ENCODE measurements at places on chromosomes 16 and 17.

GRCh38 chr17:79950751-79951150 lies 84.9 kb downstream of the TBC1D16 start:
- no peak for DNase-seq

- no peak for DNase-seq
These were observed 38.8 kb downstream of the MAF start for GRCh38 chr16:79561729-79562128.

DNA sequence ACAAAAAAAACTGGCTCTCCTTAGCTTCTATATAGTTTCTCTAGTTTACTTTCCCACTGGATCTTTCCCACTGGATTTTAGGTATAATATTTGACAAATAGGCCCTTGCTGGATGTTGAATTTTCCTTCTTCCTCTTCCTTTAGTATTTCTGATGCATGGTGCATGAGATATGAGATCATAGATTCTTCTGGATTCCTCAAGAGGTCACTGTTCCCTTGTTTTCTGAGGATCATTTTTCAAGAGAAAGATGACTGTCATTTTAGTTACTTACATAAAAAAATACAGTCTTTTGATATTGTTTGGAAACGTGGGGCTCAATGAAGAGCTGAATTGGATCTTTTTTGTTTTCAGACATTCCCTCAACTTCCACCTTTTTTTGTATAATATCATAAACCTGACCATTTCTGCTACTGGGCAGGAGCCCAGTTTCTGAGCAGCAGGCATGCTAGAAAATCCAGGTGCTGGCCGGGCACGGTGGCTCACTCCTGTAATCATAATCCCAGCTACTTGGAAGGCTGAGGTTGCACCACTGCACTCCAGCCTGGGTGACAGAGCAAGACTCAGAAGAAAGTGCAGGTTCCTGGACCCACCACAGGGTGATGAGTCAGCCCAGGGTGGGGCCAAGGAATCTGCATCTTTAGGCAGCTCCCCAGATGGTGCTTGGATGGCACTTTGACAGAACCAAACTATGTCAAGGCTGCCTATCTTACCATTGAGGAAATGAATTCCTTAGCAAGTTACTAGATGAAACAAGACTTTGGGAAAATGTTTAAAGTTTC lies 70.3 kb downstream of the SDR42E1 start:
- no peak for DNase-seq

DNA sequence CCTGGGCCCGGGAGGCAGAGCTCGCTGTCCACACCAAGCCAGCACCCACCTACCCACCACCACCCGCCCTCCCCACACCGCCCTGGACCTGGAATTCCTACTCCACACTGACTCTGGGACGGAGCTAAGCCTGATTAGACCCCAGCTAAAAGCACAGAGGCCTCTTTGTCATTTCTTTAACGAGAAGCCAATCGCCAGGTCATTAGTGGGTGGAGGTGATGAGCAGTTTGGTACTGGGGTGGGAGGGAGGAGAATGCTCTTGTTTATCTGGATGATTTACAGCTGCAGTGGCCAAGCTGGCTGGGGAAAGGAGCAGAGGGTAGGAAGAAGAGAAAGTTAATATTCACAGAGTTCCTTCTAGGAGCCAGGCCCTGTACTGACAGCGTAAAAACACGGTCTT lies 6.0 kb upstream of the BHLHA9 start:
- DNase-seq: no peak

DNA sequence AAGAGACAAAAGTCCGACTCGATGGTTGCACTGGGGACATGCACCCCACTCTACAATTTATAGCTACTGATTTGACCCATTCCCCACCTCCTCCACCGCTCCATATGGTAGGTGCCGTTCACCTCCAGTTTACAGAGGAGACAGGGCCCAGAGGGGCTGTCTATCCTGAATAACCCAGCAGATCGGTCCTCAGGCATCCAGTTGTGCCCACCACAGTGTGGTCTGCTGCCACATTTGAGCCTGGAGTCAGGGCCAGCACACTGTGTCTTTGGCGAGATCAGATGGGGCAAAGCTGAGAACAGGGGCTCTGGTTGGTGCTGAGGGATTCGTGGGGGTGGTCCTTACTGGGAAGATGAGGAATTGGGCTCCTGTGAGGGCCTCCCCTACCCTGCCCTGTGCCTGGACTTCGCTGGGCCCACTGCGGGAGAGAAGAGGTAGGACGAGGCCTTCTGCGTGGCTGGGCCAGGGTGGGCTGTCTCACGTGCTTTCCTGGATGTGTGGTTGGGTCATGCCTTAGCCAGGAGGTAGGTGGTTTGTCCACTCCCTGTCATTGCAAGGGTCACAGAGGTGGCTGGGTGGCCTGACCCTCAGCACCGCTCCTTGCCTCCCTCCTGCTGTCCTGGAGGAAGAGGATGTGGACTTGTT lies 2.8 kb downstream of the ADCY7 start:
- DNase-seq: no peak

DNA sequence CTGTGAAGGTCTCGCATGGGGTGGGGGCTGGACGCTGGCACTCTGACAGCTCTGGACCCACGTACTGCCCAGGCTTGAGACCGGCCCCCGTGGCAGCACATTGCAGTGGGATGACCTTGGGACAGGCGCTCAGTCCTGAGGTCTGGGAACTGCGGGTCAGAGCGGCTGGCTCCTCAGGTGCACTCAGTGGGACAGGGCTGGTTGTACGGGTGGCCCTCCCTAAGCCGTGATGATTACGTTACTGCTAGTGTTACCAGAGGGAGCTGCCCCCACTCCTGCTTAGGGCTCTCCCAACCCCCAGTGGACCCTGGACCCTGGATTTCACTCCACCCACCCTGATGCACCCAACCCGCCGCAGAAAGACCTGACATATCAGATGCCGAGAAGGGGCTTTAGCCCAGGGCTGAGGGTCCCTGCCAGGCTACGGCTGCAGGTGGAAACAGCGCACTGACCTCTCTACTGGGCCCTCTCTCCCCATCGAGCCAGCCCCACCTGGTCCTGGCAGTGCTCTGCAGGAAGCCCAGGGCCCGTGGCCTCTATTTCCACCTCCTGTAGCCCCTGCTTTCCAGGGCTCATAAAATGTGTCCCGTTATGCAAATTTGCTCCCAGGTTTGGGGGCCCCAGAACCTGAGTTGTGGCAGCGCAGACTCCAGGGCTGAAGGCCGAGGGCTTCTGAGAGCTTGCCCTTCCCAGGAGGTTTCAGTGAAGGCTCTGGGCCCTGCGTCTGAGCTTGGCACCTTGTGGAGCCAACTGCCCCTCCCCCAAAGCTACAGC lies 77.2 kb downstream of the RTN4RL1 start:
- DNase-seq: no peak

- no peak for DNase-seq
These were observed 42.5 kb upstream of the TANC2 start for GRCh38 chr17:62923258-62924150.

GRCh38 chr17:46009681-46010596 lies 10.9 kb downstream of the STH start:
- no peak for DNase-seq

DNA sequence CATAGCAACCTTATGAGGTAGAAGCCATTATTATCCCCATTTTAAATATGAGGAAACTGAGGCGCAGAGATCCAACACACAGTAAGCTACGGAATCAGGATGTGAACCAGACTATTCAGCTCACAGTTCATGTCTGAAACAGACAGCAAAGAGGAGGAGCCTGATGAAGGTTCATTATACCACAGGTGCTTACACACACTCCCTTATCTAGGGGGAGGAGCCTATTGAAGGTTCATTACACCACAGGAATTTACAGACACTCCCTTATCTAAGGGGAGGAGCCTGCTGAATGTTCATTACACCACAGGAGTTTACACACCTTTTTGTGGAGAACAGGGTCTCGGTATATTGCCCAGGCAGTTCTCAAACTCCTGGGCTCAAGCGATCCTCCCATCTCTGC lies 21.9 kb downstream of the C16orf95 start:
- DNase-seq: no peak

- DNase-seq: no peak
These were observed 694 bp downstream of the MRPL27 start for GRCh38 chr17:50372222-50372757.

DNA sequence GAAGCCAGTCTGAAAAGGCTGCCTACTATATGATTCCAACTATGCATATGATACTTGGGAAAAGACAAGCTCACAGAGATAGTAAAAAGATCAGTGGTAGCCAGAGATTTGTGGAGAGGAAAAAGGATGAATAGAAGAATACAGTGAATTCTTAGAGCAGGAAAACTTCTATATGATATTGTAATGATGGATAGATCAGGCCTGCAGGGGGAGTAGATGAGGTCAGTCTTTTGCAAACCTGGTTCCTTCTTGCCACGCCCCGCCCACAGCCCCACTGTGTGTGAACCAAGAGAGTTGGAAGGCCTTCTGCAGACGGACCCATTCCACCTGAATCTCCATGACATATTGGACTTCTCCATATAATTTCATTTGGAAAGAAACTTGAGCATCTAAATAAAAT lies 761 bp upstream of the CCL8 start:
- DNase-seq: no peak

GRCh38 chr17:7039832-7040231 lies 4.0 kb downstream of the SLC16A13 start:
- DNase-seq: no peak

- DNase-seq: no peak
These were observed 32.7 kb upstream of the SSTR2 start for GRCh38 chr17:73132085-73132492.

DNA sequence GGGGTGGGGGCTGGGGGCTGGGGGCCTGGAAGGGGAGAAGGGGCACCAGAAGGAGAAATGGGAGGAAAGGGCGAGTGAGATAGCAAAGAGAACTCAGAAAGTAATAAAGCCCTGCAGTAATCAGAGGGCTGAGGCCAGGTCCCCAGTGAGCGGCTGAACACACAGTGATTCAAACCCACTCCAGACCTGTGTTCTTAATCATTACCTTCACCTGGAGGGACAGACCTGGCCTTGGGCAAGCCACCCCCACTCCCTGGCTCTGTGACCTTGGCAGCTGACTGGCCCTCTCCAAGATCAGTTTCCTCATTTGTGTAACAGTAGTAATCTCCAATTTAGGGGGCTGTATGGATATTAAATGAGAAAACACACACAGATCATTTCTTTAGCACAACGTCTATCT lies 150.4 kb downstream of the WWOX start:
- no peak for DNase-seq

- no peak for DNase-seq
These were observed 121.2 kb downstream of the HAPSTR1 start for GRCh38 chr16:9212621-9213020.

DNA sequence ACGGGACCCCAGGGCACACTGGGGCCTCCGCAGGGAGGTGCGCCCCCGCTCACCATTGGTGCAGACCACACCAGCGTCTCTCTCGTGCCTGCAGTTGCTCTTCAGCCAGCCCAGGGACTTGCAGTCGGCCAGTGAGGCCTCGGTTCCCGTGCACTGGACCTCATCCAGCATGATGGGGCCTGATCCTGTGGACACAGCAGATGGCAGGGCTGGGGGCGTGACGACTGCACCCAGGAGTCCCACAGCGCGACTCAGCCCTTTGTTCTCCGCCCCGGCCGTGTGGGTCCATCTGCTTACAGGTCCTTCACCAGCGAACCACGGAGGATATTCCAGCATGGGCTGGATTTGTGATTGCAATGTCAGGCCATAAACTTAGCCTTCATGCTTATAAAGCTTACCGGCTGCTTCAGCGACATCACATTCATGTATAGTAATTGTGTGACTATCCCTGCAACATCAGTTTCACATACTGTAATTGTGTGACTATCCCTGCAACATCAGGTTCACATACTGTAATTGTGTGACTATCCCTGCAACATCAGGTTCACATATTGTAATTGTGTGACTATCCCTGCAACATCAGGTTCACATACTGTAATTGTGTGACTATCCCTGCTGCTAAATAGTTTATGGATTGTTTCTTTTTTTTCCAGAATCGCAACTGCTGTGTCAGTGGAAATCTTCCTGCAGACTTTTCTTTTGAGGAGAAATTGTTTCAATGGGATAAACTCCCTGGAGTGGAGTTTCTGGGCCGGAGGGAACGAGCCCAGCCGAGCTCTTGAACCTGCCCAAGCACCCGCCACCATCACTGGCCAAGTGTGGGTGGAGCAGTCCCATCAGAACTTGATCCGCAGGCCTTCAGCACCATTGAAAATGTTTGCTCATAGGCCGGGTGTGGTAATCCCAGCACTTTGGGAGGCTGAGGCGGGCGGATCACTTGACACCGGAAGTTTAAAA lies 4.8 kb downstream of the LGALS3BP start:
- no peak for DNase-seq

GRCh38 chr16:17423221-17423620 lies 47.5 kb downstream of the XYLT1 start:
- no peak for DNase-seq

- peak; percentile 47 for DNase-seq
These were observed 4.4 kb downstream of the TP53I13 start for GRCh38 chr17:29572691-29573557.

GRCh38 chr17:19915245-19915978 lies 47.7 kb upstream of the ULK2 start:
- no peak for DNase-seq

GRCh38 chr16:1299012-1299867 lies 10.2 kb upstream of the UBE2I start:
- DNase-seq: no peak

DNA sequence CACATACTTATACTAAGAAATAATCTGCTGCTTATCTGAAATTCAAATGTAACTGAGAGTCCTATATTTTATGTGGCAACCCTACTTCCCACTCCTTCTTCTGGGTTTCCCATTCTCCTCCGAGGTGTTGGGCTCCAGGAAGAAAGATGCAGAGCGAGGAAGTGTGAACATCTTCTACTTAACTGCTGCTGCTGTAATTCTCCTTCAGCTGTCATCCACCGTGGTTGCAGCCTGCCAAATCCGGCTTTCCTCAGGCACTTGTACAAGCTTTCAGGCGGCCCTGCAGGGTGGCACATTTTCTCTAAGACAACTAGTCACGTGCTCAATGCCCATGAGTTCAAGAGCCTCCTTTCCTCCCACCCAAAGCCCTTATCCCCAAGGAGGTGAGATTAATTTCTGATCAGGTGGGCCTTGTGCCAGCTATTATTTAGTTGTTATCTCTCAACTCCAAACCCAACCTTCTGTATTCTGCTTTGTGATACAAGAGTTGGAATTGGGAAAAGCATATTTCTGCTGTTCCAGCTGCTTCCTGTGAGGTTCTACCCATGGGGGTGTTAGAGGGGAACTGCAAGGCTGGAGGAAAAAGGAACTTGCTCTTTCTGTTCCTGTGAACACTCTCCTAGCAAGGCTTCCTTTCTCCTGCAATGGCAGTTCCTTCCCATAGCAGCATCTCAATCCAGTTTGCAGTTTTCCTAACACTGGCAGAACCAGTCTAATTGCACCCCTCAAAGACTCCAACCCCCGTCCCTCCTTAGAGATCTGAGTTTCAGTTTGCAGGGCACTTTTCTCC lies 67.6 kb upstream of the RBBP6 start:
- no peak for DNase-seq

All from activated CD4-positive, alpha-beta T cell treated with anti-CD3 and anti-CD28 coated beads for 1 hour (primary cell).